A549 treated with GW870086 at 1 μM for 4 hours (cell line): ENCODE measurements at places on chromosomes 5 and 9. TPM values are rescaled to one million over a fixed set of nuclear protein-coding genes. Genes with fewer than 3 reads are reported as not detected.

Gene TRPM3
- not detected in 5 replicates for total RNA-seq

Gene SPATA9
- not detected in 5 replicates for total RNA-seq

Gene CRB2
- total RNA-seq, result 0.06 to 0.18 TPM (median 0.09 TPM) in 5 replicates

Gene LYSMD3
- 7.4 to 11.0 TPM (median 10.1 TPM) in 5 replicates for total RNA-seq

Gene PCDHB9
- total RNA-seq, result 0.05 TPM in 1 of 5 replicates, not detected in the others

Gene ADAMTS2
- 0.05 to 0.16 TPM (median 0.12 TPM) in 4 of 5 replicates, not detected in the other for total RNA-seq

Gene CCDC183
- total RNA-seq, result 0.15 to 0.72 TPM (median 0.44 TPM) in 5 replicates

Gene ERGIC1
- total RNA-seq, result 266 to 331 TPM (median 307 TPM) in 5 replicates

Gene C5orf52
- total RNA-seq, result not detected in 5 replicates

Gene HCN1
- not detected in 5 replicates for total RNA-seq

Gene PRR16
- total RNA-seq, result 0.12 TPM in 1 of 5 replicates, not detected in the others

Gene DCANP1
- not detected in 5 replicates for total RNA-seq

Gene HRCT1
- total RNA-seq, result 0.16 to 0.32 TPM (median 0.28 TPM) in 5 replicates

Gene TGFBI
- total RNA-seq, result 1,294 to 1,839 TPM (median 1,618 TPM) in 5 replicates

Gene NR5A1
- 0.06 to 0.13 TPM (median 0.10 TPM) in 4 of 5 replicates, not detected in the other for total RNA-seq

Gene PTCD2
- 8.8 to 12.4 TPM (median 11.2 TPM) in 5 replicates for total RNA-seq

Gene RFESD
- 3.1 to 4.8 TPM (median 4.1 TPM) in 5 replicates for total RNA-seq

Gene ARID3C
- 0.15 to 0.41 TPM (median 0.21 TPM) in 4 of 5 replicates, not detected in the other for total RNA-seq
